ENCODE measurements at places on chromosomes 2 and 18.
A peak's percentile ranks its signal among the peaks of the same experiment; 100 is the strongest.

- no peak for DNase-seq
Observed at GRCh38 chr2:204024503-204024902, 87.9 kb downstream of the ICOS start.

DNA sequence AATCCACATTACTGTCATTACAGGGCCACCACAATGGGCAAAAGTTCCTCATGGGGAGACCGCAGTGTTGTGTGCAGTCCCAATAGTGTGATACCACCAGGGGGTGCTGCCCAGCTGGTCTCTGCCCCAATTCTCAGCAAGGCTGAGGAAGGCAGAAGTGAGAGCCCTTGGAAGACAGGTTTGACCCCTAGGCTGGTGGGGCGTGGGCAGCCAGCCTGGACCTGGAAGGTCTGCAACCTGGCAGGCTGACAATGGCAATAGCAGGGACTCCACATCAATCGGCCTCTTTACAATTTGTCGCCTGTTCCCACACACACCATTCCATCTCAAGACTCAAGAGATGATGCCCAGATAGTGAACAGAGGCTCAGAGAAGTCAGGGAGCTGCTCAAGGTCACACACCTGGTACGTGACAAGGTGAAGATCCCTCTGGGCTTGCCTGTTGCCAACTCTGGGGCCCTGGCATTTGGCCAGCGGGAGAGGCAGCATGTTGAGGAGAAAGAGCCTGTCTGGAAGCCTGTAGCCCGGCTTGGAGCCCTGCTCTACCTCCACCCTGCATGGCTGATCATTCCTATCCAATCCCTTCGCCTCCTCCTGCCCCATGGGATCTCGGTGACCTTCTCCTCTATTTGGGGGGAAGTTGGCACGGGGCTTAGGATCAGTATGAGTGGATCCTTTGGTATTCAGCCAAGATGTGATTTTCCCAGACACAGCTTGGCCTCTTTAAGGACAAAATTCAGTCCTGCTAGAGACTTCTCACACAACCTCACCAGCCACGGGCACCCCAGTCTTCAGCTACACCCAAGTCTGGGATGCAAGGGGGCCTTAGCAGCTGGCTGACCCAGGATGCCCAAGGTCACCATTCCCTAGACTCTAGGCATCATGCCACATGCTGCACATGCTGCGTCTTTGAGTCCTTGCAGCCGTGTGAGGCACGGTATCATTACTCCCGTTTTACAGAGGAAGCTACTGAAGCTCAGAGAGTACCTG is 2.9 kb upstream of the ATOH8 start:
- DNase-seq: peak; percentile 53

GRCh38 chr2:9889812-9890261 is 46.6 kb downstream of the TAF1B start:
- DNase-seq: no peak

DNA sequence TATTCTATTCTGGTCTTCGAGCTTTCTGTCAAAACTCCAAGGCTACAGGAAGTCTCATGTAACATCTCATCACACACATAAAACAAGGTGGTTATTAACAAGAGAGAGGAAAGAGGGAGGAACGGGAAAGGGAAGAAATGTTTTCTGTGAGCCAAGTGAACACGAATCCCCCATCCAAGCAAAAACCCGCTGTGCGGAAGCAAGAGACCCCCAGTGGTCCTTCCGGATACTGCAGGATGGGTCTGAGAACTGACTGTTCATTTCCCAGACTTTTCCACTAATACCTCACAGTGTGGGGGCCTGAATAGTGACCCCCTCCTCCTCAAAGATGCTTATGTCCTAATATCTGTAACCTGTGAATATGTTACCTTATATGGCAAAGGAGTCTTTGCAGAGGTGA is 19.0 kb upstream of the DIPK1C start:
- no peak for DNase-seq

- peak; percentile 55 for DNase-seq
Observed at GRCh38 chr18:49510393-49511115, 23.5 kb upstream of the C18orf32 start.

DNA sequence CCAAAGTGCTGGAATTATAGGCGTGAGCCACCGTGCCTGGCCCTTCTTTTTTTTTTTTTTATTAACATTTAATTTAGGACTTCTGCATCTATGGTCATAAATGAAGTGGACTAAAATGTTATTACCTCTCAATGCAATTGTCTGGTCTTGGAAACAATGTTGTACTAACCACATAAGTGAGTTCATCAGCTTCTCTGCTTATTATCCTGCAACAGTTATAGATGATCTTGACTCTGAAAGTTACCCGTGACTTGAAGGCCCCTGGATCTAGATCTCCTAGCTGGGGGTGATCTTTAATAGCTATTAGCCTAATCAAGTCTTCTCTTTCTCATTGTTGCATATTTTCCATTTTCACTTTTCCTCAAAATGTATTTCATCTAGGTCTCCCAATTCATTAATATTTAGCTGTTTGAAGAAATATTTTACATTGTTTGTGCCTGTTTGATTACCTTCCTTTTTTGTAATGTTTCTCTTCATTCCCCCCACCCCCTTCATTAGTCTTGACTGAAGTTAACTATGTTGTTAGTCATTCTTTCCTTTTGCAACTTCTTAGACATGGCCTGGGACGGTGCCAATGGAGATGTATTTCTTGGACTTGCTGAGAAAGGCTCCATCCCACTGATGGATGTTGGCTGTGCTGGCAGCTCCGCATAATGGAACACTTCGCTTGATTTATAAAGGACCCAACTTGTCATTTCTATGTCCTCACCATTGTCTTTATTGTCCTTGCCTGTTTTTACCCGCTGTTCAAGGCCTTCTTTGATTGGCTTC is 141.6 kb upstream of the RIOK3 start:
- DNase-seq: no peak

- no peak for DNase-seq
Observed at GRCh38 chr2:20618468-20618885, 32.4 kb downstream of the HS1BP3 start.

- DNase-seq: no peak
Observed at GRCh38 chr2:160328811-160329527, 128.9 kb upstream of the ITGB6 start.

- no peak for DNase-seq
Observed at GRCh38 chr18:13451661-13452387, 233.3 kb downstream of the LDLRAD4 start.

GRCh38 chr2:218367415-218368149 is 10.9 kb downstream of the CATIP start:
- peak; percentile 66 for DNase-seq

- no peak for DNase-seq
Observed at GRCh38 chr2:203656522-203657287, 49.7 kb upstream of the CD28 start.

DNA sequence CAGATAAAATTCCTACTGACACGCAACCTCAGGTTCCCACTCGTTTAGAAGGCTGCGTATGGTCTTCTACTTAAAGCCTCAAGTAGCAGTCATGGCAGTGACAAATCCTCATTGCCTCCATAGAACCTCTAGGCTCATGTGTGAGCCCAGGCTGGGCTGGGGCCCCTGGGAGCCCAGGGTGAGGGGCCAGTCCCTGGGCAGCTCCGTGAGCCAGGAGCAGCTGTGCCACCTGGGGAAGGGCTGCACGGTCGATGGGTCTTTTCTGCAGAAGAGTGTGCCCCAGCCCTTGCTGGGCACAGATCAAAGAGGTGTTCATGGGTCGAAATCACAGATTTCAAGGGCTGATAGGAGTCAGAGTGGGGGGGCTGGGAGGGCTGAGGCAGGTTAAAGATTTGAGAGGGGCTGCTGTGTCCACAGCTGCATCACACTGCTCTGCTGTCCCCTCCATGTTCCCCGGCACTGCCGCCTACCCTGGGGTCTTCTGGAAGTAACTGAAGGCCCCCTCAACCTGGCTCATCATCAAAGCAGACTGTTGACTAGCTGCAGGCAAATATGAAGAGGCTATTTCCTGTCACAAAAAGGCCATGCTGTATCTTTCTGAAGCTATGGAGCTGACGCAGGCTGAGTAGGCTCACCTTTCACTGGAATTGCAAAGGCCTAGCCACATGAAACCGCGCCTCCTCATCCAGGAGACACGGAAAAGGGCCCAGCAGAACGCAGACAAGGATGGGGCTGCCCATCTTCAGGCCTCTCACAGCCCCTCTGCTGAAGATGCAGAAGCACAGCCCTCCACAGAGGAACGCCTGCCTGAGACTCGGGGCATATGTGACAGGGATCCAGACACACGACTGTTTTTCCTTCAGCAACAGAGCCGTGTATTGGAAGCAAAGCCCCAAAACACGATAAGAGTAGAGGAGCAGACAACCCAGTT is 35.7 kb upstream of the ALPP start:
- DNase-seq: no peak

DNA sequence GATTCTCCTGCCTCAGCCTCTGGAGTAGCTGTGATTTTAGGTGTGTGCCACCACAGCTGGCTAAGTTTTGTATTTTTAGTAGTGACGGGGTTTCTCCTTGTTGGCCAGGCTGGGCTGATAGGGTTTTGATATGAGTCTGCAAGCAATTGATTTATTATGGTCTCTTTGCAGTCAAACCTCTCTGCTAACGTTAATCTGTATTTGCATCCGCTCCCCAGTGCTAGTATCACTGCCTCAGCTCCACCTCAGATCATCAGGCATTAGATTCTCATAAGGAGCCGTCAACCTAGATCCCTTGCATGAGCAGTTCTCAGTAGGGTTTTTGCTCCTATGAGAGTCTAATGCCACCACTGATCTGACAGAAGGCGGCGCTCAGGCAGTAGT is 19.0 kb downstream of the HAT1 start:
- DNase-seq: no peak
